ENCODE measurements at places on chromosomes 3 and 15.
A peak's percentile ranks its signal among the peaks of the same experiment; 100 is the strongest.

DNA sequence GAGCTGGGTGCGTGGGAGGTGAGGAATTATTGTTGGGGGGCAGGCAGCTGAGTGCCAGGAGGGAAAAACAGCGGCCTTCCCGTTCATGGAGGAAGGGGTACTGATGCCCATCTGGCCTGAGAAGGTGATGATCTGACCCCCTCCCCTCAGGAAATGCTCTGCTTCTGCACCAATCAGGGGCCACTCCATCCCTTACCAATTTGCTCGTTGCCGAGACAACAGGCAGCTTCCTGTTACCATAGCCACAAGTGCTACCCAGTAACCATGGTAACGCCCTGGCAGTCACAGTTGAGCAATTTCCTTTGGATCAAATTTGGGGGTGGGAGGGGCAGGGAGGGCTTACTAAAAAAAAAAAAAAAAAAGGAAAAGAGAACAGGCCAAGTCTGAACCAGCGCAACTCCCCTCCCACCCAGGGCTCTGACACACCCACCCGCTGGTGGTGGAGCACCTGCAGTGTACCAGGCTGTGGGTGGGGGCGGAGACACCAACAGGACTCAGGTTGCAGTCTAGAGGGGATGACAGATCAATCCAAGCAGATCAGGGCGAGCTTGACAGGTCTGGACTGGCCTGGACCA lies 13.7 kb downstream of the CELF6 start:
- H3K27ac ChIP-seq, result peak overlapping the region; percentile 33
- no peak overlapping the region for H3K4me3 ChIP-seq
- peaks cover 3% of the 10 kb centered on the region for H3K36me3 ChIP-seq
- H3K27me3 ChIP-seq, result no peaks in the 10 kb centered on the region
- DNase-seq, result peak; percentile 22
- H3K4me1 ChIP-seq, result peaks cover 11% of the 10 kb centered on the region

- peaks cover 60% of the 10 kb centered on the region for H3K36me3 ChIP-seq
- peaks cover 41% of the 10 kb centered on the region for H3K4me1 ChIP-seq
- no peak overlapping the region for H3K4me3 ChIP-seq
- H3K27me3 ChIP-seq, result no peaks in the 10 kb centered on the region
Measured at GRCh38 chr3:129173206-129173605, 10.5 kb downstream of the CNBP start.

- H3K27me3 ChIP-seq, result no peaks in the 10 kb centered on the region
- DNase-seq, result no peak
- no peaks in the 10 kb centered on the region for H3K4me1 ChIP-seq
- no peak overlapping the region for H3K4me3 ChIP-seq
- no peaks in the 10 kb centered on the region for H3K36me3 ChIP-seq
Measured at GRCh38 chr3:65398953-65399352, 639.8 kb downstream of the MAGI1 start.

DNA sequence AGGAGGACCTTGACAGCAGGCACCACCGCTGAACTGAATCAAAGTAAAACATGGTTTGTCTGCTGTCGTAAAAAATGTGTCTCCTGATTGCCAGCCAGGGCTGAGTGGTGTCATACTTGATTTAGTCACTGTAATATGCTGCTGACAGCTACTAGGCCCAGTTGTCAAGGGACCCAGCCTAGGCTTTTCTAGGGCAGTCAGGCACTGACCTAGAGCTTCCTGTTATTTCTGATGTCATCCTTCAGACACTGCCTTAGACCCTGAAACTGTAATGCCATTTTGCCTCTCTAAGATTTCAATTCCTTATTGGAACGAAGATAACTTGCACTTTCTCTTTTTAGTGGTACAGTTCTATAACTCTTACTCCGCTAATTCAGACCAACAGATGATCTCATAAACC lies 2.6 kb upstream of the MRPL3 start:
- peaks cover 26% of the 10 kb centered on the region for H3K4me1 ChIP-seq
- H3K4me3 ChIP-seq, result no peak overlapping the region
- DNase-seq, result no peak

DNA sequence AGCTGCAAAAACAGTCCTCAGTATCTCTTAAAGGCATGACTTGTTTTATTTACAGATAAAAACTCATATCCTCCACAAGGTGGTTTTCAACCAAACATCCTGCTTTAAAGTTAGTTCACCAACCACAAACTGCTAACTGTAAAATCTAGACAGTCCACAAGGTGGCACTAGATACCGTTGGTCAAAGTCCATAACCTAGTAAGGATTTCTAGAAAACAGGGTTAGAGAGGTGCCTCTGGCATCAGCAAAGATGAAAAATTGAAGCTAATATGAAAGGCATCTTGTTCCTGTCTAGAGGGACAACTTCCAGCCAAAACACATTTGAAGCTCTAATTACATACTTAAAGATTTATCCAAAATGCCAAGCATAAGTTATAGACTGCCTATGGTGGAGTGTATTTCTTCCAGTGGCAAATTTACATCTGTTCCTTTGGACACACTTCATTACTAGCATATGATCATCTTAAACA lies 56.0 kb downstream of the ZMAT3 start:
- H3K27me3 ChIP-seq, result no peaks in the 10 kb centered on the region
- DNase-seq, result peak; percentile 69
- H3K4me3 ChIP-seq, result no peak overlapping the region
- H3K36me3 ChIP-seq, result peaks cover 2% of the 10 kb centered on the region
- peaks cover 15% of the 10 kb centered on the region for H3K4me1 ChIP-seq
- no peak overlapping the region for H3K27ac ChIP-seq

- peak within 1 kb of the TSS; percentile 68 for H3K4me3 ChIP-seq
- H3K4me1 ChIP-seq, result peaks cover 19% of the 10 kb centered on the region
- H3K36me3 ChIP-seq, result peaks cover 5% of the 10 kb centered on the region
- H3K27me3 ChIP-seq, result peaks cover 70% of the 10 kb centered on the region
Measured at GRCh38 chr15:76059320-76060117, at the start of gene TMEM266. TSS of gene TMEM266 (plus strand) at chr15:76059985. CDS start at chr15:76134264, 74,279 bp downstream.

DNA sequence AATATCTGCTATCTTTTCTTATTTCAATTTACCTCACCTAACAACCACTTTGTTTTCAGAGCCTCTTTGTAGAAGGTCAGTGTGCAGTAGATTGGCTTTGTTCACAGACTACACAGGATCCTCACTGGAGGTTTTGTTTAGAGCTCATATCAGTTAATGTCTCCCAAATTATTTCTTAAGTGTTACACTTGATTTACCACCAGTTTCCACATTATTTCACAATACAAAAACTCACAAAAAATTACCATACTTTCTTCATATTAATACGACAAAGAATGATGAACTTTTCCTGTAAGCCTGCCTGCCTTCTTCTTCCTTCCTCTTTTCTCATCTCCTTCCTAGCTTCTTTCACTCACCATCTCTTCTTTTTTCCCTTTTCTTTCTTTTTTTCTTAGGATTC lies 133.3 kb downstream of the ALCAM start:
- H3K27ac ChIP-seq, result no peak overlapping the region
- H3K27me3 ChIP-seq, result no peaks in the 10 kb centered on the region
- H3K4me1 ChIP-seq, result no peaks in the 10 kb centered on the region

DNA sequence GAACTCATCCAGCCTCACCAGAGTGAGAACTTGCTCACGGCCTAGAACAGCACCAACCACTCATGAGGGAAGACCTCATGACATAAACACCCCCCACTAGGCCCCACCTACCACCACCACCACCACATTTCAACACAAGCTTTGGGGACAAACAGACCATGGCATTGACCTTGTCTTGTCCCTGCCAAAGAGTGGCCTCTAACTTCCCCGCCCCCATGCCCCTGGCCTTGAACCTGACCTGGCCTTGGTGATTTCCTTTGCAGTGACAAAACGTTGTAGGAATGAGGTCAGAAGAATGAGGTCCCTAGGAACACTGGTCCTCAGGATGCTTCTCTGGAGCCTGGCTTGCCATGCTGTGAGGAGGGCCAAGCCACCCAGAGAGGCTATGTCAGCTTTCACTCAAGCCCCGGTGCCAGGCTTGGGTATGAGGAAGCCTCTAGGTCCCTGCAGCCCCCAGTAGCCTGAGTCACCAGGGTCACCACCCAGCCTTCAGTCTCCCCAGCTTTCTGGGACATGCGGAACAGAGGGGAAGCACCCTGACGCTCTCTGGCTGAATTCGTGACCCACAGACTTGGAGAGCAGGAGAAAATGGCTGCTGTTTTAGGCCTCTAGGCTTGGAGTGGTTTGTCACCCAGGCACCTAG lies 57.9 kb downstream of the TPRA1 start:
- H3K4me1 ChIP-seq, result no peaks in the 10 kb centered on the region
- H3K36me3 ChIP-seq, result peaks cover 2% of the 10 kb centered on the region
- H3K4me3 ChIP-seq, result no peak overlapping the region

GRCh38 chr3:63095-63765 lies 133.3 kb upstream of the CHL1 start:
- no peak overlapping the region for H3K27ac ChIP-seq
- no peak for DNase-seq
- H3K27me3 ChIP-seq, result peaks cover 43% of the 10 kb centered on the region
- no peaks in the 10 kb centered on the region for H3K4me1 ChIP-seq

- H3K36me3 ChIP-seq, result peaks cover 5% of the 10 kb centered on the region
- H3K27me3 ChIP-seq, result no peaks in the 10 kb centered on the region
- DNase-seq, result no peak
- peak overlapping the region; percentile 47 for H3K4me3 ChIP-seq
Measured at GRCh38 chr15:58313304-58313703, 118.5 kb upstream of the LIPC start.

DNA sequence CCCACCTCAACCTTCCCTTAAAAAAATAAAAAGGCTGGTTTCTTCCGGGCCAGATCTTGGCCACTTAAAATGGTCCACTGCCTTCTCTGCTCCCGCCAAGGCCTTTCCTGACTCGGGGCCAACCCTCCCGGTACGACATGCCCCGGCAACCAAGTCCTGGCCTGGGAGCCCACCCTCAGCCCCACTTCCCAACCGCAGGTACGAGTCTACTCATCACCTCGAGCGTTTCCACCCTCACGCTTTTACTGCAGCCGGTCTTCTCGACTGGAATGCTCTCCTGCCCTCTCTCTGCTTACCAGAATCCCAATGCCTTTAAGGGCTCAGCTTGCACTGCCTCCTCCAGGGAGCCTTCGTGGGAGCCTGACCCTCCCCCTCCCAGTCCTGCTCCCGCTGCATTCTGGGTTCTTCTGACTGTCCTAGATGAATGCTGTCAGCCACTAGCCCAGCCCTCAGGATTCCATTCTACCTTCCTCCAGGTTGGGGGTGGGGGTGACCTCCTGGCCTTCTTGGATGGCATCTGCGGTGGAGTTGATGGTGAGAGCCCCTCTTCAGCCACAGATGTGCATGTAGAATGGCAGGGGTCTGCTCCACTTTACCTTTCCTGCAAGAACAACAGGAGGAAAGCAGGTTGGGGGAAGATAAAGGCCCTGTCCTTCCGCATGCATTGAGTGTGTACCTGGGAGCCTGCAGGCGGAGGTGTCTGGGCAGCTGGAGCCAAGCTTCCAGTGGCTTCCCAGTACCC lies 1.1 kb upstream of the CSRNP1 start:
- peak overlapping the region; percentile 86 for H3K4me3 ChIP-seq
- peaks cover 40% of the 10 kb centered on the region for H3K4me1 ChIP-seq
- peak overlapping the region; percentile 92 for H3K27ac ChIP-seq
- no peak for DNase-seq
- peaks cover 38% of the 10 kb centered on the region for H3K36me3 ChIP-seq
- H3K27me3 ChIP-seq, result no peaks in the 10 kb centered on the region

DNA sequence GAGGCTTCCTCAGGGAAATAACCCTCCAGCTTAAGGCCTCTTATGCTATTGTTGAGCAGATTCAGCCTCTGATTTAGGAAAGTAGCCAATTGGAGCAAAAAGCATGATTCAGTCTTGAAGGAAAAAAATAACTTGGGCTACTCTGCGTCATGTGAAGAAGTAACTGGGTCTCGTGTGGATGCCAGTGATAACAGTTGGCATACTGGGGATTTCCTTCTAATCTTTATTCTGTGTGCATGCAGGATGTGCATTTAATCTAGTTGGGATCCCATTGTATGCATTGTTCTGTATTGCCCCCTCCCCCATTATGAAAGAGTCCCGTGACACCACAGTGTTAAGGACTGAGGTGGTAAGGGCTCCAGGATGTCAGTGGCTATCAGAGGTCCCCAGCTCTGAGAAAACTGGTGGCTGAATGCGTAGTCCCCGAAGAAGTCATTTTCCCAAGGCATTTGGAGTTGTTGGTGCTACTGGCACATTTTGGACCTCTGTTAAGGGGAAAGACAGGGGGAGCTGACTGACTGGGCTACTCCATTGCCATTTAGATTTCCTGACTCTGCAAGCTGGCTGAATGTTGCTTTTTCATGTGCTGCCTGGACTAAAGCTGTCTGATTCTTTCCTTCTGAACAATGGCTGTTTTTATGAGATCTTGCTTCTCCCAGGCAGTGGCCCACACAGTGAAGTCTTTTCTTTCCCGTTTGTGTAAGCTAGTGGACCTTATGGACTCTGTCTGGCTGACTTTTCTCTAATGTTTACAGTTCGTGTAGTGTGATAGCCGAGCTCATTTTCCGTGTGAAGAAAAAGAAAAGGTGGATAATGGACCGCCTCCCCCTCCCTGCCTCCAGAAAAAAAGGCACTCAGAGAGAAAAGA lies 38.4 kb upstream of the TRAK1 start:
- H3K4me3 ChIP-seq, result no peak overlapping the region
- no peaks in the 10 kb centered on the region for H3K36me3 ChIP-seq
- DNase-seq, result no peak
- peaks cover 44% of the 10 kb centered on the region for H3K4me1 ChIP-seq
- no peaks in the 10 kb centered on the region for H3K27me3 ChIP-seq

DNA sequence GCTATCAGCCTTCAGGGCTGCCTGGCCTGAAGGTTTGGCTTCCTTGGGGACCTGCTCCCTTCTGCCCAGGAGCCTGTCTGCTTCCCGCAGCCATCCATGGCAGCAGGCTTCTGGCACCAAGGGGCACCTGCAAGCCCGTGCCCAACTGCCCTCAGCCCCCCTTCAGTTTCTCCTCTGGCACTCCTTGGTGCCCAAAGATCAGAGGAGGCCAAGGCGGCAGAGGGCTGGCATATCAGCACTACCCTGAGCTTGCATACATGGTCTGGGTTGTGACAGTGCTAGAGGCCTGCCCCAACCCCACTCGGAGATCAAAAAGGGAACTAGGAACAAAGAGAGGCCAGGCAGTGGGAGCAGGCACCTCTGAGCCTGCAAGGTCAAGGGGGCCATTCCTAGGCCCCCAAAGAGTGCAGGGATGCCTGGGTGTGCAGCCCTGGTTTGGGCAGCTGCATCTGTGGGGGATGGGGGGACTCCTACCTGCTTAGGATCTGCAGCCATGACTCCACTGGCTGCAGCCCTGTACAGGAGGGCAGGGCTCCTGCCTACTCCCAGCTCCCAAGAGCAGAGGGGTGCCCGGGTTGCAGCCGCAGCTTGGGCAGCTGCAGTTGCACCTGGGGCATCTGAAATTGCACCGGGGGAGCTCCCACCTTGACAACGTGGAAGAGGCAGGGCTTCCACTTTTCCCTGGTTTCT lies 76.2 kb upstream of the TP63 start:
- no peak overlapping the region for H3K27ac ChIP-seq
- no peak for DNase-seq
- H3K4me1 ChIP-seq, result no peaks in the 10 kb centered on the region
